ENCODE measurements at places on chromosomes 2 and 18.

GRCh38 chr2:36951027-36951518, 15.3 kb downstream of the STRN start:
- no peak for DNase-seq

DNA sequence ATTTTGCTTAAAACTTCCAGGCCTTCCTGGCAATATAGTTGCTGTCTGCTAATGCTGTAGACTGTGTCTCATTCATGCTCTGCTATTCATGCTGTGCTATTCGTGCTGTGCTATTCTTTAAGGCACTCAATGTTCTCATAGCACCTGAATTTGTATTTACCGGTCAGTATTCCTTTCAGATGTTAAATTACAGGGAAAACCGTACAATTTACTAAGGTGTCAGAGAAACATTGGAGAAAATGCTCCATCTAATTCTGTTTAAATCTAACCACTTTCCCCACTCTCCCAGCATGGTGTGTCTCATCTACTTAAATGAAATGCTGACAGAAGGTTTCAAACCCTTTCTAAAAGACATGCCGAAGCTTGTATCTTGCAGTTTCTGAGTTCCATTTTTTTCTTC, 25.0 kb downstream of the FAM171B start:
- no peak for DNase-seq

DNA sequence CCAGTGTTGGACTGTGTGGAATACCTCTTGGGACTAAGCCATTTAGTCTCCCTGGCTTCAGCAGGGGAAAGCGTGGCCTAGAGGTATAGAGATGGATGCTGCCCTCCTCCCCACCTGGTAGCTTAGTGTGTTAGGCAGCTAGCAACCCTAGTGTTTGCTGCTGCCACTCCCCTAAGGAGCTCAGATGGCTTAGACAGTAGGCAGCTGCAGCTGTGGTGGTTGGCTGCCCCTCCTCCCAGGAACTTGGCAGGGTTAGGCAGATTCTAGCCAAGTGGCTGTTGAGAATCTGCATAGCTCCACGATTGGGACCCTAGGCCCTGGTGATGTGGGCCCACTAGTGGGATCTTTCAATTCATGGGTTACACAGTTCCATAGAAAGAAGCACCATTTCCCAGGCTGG, 550.4 kb upstream of the CHAC2 start:
- DNase-seq = no peak

- DNase-seq = no peak
Measured at GRCh38 chr2:233422050-233422639, 67.9 kb downstream of the DGKD start.

GRCh38 chr2:137981112-137981656, 16.9 kb downstream of the HNMT start:
- DNase-seq = no peak

- peak; percentile 61 for DNase-seq
Measured at GRCh38 chr2:223093436-223094241, 41.6 kb downstream of the KCNE4 start.

GRCh38 chr18:57780706-57781347, 22.3 kb downstream of the ATP8B1 start:
- no peak for DNase-seq

- DNase-seq = no peak
Measured at GRCh38 chr18:4017480-4017879, 437.6 kb downstream of the DLGAP1 start.

DNA sequence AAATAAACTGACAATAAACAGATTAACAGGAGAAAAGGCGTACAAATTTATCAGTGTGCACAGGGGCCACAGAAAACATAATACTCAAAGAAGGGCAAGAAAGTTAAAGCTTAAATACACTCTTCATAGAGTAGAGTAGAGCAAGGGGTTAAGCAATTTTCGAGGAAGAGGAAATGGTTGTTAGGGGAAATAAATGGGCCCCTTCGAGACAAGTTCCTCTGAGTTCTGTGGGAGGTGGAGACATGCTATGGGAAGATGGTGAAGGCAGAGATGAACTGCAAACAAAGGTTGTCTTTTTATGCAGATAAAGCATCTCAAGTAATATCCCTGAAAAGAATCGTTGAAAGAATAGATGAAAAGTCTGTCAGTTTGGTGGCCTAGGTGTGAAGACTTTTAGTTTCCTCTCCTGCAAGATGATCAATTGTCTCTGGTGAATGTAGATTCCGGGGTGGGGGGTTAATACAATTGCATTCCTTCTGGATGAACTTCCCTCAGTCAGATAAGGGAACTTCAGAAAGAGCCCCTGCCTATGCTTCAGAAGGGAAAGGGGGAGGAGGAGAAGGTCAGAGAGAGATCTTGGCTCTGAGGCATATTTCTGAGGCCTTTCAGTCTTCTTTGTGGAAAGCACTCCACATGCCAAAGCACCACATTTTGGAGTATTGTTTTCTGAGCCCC, 127.0 kb downstream of the METTL4 start:
- DNase-seq = no peak

DNA sequence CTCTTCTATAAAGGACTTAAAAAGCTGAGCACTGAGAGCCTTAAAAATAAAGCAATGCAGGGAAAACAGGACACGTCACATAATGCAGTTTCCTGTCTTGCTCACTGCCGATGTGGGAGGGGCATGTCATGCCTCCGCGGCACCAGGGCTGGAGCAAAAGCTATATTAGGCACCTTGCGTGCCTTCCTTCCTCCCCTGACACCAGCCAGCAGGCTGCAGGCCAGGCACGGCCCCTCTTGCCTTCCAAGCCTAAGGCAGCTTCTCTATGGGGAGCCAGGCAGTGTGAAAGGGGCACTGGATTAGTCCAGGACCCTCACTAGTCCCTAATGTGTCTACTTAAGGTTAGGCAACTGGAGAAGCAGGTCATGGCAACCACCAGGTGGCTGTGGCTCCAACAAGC, 26.3 kb downstream of the MRPL35 start:
- no peak for DNase-seq

DNA sequence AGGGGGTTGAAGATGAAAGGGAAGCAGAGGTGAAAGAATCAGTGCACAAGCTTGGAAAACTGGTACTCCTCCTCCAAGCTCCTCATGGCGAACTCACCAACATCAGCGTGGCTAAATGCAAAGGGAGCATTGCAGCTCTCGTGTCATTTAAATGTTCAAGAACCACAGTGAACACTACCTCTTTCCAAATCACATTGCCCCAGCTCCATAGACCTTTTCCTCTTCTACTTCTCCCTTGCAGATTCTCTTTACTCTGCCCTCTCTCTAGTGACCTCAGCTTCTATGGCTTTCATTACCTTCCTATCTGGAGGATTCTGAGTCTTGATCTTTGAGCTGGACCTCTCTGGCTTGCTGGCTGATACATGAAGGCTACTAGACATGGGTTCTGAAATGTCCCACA, 14.3 kb downstream of the EPB41L3 start:
- DNase-seq = no peak

GRCh38 chr2:186950694-186951093, 101.7 kb upstream of the ZSWIM2 start:
- no peak for DNase-seq

DNA sequence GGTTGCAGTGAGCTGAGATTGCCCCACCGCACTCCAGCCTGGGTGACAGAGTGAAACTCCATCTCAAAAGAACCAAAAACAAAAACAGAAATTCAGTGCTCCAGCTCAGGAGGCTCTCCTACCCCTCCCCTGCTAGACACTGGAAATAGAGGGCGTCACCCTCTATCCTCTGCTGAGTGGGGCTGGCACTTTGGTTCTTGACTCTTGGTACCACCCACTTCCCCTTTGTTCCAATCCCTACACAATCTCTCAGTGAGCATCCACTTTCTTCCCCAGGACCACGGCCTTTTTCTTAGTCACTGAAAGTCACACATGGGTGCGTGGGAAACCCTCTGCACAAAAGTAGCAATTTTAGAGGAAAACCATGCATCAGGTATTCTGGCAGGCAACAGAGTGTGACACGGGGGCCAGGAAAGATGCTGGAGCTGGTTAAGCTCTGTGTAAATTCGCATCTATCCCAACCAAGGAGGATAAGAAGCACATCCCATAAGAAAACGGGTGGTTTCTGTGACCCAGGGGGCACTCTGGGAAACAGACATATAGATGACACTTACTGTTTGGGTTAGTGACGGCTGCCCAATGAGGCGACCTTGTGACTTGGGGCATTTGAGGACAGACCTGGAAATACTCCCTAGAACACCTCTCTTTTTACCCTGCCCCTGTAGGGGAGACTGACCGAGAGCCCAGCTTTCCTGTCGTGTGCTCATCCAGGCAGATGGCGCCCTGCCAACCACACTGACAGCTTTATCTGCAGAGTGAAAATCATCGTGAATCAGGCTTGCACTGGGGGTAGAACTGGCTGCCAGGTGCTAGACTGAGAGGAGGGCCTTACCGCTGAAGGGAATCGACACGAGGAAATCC, 7.7 kb downstream of the HJURP start:
- no peak for DNase-seq

DNA sequence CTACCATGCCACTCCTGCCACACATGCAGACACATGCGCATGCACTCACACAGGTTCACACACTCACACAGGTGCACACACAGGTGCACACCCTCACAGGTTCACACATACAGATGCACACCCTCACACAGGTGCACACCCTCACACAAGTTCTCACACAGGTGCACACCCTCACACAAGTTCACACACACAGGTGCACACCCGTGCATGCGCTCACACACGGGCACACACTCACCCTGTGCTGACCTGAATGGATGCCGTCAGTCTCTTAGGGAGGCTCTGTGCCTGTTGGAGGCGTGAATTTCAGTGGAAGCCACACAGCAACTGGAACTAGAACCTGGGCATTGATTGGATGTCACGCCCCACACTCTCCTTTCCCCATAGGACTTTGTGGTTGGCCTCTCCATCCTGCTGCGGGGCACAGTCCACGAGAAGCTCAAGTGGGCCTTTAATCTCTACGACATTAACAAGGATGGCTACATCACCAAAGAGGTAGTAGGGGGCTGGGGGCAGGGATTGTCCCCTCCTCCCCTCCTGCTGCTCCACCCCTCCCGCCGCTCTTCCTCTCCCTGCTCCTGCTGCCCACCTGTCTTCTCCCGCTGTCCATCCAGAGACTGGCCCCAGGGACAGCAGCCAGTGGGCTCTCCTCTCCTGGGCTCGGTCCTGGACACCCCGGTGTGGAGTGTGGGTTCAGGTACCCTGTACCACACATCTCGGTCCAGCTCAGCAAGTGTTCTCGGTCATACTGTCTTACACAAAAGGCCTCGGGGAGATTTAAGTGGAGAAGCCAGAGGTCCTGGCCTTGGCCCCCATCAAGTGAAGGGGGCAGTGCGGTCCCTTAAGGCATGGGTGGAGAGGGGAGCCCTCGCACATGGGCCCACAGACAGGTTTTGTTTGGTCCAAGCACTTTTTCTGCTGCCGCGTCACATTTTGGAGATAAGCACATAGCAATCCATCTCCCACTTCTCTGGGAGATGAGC, 21.0 kb upstream of the FAHD2A start:
- DNase-seq = no peak

- DNase-seq = no peak
Measured at GRCh38 chr2:239225871-239226561, 174.8 kb downstream of the HDAC4 start.

GRCh38 chr2:142306131-142306530, 175.3 kb upstream of the LRP1B start:
- no peak for DNase-seq

GRCh38 chr18:12838178-12838634, 45.8 kb downstream of the PTPN2 start:
- DNase-seq = peak; percentile 14

DNA sequence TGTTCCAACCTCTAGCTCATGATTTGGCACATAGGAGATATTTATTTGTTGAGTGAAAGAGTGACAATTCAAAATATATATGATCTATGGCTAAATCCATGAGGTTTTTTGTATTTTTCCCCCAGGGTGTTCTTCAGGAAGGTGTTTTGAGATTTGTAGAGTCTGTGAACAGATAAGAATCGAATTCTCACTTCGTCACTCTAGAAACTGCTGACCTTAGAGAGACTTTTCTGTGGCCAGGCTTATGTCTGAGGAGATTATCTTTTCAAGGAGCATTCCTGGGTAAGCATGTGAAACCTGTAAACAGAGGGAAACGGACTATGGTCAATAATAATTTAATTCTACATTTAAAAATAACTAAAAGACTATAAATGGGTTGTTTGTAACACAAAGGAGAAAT, 849 bp upstream of the ITGB6 start:
- DNase-seq = no peak

DNA sequence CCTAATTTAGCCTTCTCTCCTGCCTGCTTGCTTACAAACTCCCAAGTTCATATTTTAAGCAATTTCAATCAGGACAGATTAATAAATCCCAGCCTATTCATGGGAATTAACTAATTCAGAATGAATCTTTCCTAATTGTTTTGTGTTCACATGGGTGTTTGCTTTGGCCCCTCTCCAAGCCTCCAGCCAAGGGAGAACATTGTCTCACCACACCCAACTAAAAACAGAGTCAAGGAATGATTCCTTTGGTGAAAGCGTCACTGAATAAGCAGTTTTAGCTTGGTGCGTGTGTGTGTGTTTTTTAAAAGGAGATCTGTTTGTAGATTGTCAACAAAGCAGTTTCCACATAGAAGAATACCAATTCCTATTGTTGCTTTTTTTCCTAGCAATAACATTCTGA, 43.0 kb upstream of the DSG1 start:
- peak; percentile 69 for DNase-seq

- DNase-seq = no peak
Measured at GRCh38 chr2:233489666-233490065, 76.9 kb downstream of the USP40 start.

- DNase-seq = no peak
Measured at GRCh38 chr2:111164078-111164477, 43.4 kb downstream of the BCL2L11 start.

DNA sequence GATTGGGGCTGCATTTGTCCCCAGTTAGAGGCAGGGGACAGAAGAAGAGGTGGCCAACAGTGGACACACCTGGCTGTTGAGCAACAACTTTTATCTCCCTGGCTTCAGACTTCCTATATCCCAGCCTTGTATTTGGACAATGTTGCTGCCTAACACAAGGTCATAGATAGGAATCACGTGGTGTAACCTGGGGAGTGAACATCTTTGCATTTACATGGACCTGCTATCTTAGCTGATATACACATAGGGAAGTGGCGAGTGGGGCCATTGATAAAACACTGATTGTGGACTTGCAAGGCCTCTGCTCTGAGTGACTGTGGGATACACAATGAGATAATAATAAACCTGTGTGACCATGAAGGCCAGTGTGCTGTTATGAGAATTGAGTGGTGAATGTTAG, 26.9 kb downstream of the RAPGEF4 start:
- DNase-seq = no peak

DNA sequence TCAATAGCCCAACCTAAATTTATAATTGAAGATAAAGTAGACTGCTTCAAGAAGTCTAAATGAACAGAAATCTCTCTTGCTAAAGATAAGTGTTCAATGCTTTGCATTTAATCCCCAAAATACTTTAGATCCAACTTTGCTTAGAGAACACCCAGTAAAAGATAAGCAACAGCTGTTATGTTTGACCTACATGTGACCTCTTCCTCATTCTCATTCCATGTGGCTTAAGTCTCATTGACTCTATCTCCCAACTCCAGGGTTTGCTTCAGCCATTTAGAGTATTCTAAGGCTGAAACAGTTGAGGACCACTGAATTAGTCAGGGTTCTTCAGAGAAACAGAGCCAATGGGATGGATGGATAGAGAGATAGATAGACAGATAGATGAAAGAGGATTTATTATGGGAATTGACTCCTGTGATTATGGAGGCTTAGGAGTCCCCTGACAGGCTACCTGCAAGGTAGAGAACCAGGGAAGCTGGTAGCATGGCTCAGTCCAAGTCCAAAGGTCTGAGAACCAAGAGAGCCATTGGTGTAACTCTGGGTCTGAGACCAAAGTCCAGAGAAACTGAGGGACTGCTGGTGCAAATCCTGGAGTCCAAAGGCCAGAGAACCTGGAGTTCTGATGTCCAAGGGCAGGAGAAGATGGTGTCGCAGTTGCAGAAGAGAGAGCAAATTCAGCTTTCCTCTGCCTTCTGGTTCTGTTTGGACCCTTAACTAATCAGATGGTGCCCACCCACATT, 32.1 kb downstream of the CRYGD start:
- DNase-seq = no peak
